ENCODE measurements at places on chromosomes 4 and X.

DNA sequence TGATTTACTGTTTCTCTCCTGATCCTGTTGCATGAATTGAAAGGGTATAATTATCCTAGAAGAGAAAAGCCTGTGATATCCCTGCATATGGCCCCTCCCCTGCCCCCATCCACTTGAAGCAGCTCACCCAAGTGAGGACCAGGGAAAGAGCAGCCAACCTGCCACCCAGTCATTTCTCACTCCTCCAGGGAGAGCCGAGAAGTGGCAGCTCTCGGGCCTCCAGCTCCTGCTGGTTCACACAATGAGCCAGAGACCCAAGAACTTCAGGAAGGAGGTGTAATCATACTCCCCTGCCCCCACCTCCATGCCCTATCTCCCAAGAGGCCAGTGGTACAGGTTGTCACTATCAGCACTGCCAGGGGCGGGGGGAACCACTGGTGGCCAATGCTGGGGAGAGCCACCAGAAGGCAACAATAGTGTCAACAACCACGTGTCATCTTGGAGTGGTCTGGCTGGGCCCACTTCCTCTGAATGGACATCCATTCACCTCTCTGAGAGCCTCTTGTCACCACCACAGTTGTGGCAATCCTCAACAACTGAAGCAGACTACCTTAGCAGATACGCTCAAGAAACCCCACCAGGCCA is 42.9 kb downstream of the APOO start:
- no peak for DNase-seq

- DNase-seq = peak; percentile 66
Observed at GRCh38 chr4:146957237-146957636, 11.6 kb upstream of the TTC29 start.

DNA sequence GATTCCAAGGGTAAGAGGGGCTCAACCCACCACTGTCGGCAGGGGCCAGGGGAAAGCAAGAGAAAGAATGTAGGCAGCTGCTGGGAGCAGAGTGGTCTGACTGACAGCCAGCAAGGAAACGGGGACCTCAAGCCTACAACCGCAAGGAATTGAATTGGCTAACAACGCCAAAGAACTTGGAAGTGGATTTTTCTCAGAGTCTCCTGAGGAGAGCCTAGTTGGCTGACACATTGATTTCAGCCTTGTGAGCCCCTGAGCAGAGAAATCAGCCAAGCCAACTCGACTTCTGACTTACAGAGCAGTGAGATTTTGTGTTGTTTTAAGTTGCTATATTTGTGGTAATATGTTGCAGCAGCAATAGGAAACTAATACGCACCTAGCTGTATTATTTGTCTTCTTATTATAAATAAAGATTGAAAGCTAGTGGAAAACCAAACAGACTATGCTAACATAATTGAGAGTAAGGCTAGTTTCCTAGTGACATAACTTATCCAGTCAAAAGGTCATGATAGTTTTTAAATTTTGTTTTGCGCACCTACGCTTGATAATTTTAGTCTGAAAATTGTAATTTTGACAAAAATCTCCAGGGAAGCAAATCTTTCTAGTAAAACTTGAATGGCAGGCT is 145.8 kb upstream of the HCCS start:
- DNase-seq = no peak

- no peak for DNase-seq
Observed at GRCh38 chrX:19661961-19662360, 146.7 kb upstream of the MAP3K15 start.

DNA sequence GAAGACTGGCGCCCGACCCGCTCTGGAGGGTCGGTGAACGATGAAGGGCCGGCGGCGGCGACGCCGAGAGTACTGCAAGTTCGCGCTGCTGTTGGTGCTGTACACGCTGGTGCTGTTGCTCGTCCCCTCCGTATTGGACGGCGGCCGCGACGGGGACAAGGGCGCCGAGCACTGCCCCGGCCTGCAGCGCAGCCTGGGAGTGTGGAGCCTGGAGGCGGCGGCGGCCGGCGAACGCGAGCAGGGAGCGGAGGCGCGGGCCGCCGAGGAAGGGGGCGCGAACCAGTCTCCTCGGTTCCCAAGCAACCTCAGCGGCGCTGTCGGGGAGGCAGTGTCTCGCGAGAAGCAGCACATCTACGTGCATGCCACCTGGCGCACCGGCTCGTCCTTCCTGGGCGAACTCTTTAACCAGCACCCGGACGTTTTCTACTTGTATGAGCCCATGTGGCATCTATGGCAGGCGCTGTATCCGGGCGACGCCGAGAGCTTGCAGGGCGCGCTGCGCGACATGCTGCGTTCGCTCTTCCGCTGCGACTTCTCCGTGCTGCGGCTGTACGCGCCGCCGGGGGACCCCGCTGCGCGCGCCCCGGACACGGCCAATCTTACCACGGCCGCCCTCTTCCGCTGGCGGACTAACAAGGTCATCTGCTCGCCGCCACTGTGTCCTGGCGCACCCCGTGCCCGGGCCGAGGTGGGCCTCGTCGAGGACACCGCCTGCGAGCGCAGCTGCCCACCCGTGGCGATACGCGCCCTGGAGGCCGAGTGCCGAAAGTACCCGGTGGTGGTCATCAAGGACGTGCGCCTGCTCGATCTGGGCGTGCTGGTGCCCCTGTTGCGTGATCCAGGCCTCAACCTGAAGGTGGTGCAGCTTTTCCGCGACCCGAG is 568 bp downstream of the CHST7 start:
- DNase-seq = peak; percentile 29

- DNase-seq = no peak
Observed at GRCh38 chr4:145390571-145390970, 91.1 kb upstream of the SMAD1 start.

DNA sequence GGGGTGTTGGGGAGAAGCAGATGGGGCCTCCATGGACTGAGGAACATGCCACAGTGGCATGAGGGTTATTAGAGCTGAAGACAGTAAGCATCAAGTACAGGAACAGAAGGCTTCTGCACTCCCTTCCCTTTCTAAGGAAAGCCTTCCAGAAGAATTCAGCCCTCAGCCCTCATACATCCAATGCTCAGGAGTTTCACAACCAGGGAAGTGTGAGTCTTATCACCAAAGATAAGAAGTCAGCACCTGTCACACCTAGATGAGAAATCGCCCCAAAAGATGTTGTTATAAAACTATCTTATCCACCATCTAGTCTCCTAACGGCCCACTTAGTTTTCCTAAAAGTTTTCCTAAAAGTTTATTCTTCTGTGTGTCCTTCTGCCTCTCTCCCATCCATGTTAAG is 78.0 kb upstream of the STS start:
- no peak for DNase-seq

DNA sequence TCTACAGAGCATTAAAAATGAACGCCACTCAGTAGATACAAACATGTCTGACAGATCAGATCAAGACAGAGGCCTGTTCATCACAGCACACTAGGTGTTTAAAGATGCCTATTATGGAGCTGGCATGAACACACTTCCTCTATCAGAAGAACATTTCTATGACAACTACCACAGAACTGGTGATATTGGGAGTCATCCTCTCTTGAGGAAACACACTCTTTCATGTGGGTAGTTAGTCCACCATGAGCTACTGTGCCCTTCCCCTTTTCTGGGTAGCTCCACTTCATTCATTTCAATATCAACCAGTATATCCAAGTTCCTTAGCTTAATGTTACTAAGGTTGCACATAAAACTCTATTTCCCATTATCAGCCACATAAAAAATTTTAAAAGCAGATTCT is 46.7 kb downstream of the MAOB start:
- no peak for DNase-seq

- no peak for DNase-seq
Observed at GRCh38 chr4:138405934-138406567, 163.9 kb upstream of the SLC7A11 start.

- peak; percentile 45 for DNase-seq
Observed at GRCh38 chr4:168153596-168154440, 61.5 kb downstream of the ANXA10 start.

DNA sequence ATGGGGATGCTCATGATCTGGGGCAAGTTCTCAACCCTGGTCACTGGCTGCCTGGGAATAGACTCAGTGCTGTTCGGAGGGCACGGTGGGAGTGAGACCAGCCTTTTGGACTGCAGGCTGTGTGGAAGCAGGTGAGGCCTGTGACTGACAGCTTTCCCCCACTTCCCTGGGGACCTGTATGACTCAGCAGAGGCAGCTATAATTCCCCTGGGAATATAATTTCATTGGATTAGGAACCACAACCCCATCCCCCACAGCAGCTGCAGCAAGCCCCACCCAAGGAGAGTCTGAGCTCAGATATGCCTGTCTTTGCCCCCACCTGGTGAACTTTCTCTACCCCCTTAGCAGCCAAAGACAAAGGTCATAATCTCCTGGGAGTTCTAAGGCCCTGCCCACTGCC is 408.6 kb downstream of the PPP3CA start:
- DNase-seq = no peak

DNA sequence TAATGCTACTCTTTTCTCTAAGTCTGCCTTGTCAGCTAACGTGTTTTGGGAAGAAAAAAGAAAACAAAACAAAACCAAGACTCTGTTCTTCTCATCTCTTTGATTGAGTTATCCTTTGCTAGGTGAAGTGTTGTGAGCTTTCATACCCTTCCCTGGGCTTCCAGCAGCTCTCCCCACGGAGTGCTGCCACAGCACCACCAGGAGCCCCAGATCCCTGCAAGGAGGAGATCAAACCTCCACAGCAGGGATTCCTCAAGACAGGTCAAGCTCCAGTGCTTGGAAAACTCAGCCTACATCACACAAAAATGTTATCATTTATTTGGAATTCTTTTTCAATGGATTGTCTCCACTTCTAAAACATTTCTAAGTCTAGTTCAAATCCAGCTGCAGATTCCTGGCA is 1981.9 kb upstream of the TENM3 start:
- DNase-seq = no peak

DNA sequence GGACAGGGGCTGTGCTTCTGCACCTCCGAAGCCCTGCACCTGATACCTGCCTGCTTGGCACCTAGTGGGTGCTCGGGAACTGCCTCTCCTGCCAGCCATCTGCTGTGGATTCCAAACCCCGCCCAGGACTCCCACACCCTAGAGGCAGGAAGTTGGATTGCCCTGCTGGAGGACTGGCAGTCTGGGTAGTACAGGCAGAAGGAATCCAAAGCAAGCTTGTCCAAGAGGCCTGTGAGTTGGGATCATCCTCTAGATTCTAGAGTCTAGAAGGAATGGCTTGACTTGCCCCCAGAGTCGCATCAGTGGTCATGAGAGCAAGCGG is 64.6 kb upstream of the MTM1 start:
- peak; percentile 34 for DNase-seq

GRCh38 chrX:117429501-117429900 is 687.1 kb downstream of the KLHL13 start:
- DNase-seq = no peak

DNA sequence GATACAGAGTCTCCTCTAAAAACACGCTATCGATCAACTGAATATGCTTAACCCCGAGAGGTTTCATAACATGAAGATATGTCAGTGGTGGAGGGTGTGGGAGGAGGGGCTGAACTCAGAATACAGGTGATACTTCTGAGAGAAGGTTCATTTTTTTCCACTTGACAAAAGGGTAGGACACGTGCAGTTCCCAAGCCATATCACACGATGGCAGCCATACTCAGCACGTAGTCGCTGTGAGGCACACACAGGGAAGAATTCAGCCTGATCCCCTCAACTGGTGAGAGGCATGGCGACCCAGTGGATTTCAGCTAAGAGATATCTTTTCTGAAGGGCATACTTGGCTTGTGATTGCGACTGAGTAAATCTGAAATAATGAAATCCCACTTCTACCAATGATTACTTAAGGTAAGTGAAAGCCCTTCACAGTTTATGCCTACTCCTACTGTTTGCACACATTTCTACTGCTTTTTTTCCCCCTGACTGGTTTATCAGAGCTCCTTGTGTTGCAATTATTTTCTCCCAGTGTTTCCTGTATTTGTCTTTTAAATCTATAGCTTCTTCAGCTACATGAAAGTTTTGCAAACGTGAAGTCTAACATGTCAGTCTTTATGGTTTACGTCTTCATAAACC is 133.1 kb downstream of the CORIN start:
- DNase-seq = peak; percentile 27

DNA sequence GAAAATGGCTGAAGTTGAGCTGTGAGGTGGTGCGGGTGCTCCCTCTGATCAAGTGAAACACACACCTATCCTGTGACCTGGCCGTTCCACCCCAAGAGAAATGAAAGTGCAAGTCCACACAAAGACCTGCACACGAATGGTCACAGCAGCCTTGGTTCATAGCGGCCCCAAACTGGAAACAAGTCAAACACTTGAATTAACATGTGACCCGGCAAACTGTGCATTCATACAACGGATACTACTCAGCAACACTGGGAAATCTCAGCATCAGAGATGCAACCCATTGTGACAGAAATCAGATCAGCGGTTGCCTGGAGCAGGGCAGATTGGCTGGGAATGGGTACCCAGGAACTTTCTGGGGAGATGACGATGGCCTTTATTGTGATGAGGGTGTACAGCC is 7.6 kb downstream of the G6PD start:
- DNase-seq = no peak

DNA sequence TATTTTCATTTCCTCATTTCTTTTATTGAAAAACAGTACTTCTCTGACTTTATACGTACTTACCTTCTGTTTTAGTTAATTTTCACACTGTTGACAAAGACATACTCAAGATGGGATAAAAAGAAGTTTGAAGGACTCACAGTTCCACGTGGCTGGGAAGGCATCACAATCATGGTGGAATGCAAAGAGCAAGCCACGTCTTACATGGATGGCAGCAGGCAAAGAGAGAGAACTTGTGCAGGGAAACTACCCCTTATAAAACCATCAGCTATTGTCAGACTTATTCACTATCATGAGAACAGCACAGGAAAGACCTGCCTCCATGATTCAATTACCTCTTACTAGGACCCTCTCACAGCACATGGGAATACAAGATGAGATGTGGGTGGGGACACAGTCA is 20.7 kb upstream of the UGT2B15 start:
- no peak for DNase-seq

GRCh38 chr4:71404049-71404448 is 65.2 kb downstream of the SLC4A4 start:
- DNase-seq = no peak

DNA sequence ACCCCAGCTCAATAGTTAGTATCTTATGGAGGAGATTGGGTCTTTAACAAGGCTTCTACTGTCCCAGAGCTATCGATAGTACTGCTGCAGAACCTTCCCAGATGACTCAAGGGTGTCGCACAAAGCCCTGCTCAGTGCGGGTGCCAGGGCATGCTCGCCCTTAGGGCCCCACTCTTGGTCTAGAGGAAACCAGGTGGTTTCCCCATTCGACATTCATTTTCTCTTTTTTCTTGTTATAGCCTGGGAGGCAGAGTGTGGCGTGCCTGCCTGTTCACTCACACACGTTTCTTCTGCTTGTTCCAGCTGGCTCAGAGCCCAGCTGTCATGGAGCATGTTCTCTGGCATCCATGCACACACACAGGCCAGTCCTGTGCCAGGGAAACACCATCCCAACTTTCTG is 144.5 kb downstream of the SMIM20 start:
- no peak for DNase-seq

- peak; percentile 63 for DNase-seq
Observed at GRCh38 chrX:149512225-149512885, 7.2 kb upstream of the IDS start.

DNA sequence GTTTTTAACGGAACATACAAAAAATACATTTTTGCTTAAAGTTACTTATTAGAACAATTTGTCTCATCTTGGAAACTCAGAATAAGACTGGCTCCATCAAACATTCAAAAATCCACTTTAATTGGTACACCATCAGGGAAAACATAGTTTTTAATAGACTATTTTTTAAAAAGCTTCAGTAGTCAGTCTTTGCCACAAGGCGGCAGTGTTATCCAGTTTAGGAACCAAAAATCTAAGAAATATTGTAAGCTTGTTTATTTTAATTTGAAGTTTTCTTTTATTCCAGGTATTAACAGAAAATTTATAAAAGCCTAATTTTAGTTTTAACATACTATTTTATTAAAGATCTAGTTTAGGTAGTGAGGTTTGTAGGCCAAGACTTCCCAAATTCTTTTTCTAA is 107.7 kb downstream of the APOOL start:
- no peak for DNase-seq
